T-helper 2 cell (primary cell): ENCODE measurements at places on chromosomes 11 and 22.

DNA sequence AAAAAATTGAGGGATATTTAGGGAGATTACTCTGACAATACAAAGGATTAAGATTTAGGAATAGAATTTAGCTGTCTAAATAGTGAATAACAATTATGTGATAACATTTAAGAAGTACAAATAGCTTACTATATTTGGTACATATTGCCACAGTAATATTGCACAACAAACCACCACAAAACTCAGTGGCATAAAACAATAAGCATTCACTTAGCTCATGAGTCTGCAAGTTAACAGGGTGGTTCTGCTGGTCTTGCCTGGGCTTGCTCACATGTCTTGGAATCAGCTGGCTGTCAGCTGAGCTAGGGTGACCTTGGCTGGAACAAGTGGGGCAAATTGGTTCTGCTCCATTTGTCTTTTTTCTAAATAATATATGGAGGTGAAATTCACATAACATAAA, 115.1 kb downstream of the DCDC1 start:
- no peak for DNase-seq

DNA sequence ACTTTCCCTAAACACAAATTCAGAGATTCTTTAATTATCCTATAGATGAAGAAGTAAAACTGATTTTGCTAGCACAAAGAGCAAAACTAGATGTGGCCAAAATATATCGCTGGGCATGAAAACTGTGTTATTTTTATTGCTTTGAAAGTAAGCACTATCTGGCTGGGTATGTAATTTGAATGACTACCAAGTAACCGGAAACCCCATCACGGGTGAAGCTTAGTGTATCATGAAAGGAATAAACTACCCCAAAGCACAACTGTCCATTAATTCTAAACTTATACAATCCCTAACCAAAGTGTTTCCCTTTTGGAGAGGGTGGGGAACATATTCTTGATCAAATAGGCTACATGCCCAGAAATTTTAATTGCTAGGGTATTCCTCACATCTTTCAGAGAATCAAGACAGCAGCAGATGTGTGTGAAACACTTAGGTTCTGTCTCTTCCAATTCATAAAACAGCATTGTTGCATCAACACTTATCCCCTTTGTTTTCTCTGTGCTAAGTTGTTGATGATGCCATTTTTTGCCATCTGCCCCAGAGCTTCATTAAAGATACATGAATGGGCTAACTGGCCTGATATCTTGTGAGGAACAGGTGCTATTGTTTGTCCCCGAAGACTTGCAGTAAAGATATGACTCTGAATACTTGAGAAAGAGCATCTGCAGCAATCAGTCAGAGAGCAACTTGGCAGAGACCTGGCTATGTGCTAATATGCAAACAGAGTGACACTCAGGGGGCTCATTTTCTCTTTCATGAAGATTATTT, 238.2 kb downstream of the SOX6 start:
- no peak for DNase-seq

GRCh38 chr11:59769111-59769510, 13.9 kb downstream of the STX3 start:
- no peak for DNase-seq

DNA sequence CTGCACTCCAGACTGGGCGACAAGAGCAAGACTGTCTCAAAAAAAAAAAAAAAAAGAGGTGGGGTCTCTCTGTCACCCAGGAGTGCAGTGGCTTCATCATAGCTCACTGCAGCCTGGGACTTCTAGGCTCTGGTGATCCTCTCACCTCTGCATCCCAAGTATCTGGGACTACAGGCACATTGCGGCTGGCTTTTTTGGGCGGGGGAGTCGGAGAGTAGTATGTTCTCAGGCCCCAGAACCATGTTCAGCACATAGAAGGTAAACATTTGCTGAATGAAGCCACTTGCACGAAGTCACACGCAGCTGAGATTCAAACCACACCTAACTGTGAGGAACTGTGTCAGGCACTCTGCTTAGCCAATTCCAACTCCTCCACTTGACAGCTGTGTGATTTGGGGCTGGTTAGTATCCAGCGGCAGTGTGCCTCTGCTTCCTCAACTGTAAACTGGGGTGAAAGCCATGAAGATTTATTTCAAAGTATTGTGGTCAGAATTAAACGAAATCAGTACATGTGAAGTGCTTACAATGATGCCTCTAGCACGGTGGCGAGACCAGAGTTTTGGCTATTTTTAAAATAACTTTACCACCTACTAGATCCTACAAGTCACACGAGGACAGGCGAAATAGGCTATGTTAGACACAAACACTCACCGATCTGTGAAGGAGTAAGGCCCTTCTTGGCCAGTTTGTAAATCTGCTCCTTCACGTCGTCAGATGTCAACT, 789 bp downstream of the RPS13 start:
- DNase-seq = no peak

GRCh38 chr11:73661035-73661628, 14.8 kb downstream of the PLEKHB1 start:
- DNase-seq = peak; percentile 79

DNA sequence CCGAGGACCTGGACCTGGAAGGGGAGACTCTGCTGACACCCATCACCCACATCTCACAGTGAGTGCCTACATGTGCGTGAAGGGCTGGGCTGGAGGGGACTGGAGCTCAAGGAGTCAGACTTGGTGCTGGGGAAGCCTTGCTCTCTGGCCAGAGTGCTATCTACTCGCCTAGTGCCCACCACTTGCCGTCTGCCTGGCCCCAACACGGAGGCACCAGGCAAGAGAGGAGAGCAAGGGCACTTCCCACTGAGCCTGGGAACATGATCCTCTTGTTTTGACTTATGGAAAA, 37.8 kb downstream of the KCNQ1OT1 start:
- DNase-seq = no peak

- no peak for DNase-seq
Observed at GRCh38 chr11:76620489-76620888, 50.1 kb downstream of the LRRC32 start.

DNA sequence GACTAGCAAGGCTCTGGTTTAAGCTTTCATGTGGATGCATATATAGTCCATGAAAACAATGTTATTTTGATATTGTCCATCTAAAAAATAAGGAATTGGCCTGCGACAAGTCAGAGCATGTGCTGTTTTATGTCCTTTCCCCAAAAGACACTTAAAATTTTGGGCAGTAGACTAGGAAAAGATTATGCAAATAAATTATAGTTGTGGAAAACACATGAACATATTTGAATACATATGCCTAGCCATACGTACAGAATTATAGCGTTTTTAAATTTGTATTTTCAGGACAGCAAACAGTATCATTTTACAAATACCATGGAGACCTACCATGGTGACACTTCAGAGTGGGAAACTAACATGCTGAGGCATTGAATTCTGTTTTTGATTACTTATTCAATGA, 113.8 kb upstream of the SLC5A12 start:
- DNase-seq = no peak

DNA sequence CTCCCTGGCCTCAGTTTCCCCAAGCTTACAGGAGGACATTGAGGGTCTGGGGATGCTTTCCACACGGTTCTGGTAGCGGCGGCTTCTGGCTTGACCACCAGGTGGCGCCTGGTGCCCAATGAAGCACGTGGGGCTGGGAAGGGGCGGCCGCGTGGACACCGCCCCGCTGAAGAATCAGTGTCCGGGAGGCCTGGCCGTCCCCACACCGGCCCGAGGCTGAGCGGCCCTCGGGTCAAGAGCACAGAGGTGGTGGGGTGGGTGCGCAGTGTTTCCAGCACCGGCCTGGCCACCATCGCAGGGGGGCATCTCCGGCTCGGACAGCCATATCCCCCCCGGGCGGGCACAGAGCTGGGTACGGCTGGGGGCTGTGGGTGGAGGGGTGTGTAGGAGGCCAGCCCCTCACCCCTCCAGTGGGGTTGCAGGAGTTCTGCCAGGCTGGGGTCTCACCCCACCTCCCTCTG, 27.8 kb upstream of the PPARA start:
- peak; percentile 57 for DNase-seq

DNA sequence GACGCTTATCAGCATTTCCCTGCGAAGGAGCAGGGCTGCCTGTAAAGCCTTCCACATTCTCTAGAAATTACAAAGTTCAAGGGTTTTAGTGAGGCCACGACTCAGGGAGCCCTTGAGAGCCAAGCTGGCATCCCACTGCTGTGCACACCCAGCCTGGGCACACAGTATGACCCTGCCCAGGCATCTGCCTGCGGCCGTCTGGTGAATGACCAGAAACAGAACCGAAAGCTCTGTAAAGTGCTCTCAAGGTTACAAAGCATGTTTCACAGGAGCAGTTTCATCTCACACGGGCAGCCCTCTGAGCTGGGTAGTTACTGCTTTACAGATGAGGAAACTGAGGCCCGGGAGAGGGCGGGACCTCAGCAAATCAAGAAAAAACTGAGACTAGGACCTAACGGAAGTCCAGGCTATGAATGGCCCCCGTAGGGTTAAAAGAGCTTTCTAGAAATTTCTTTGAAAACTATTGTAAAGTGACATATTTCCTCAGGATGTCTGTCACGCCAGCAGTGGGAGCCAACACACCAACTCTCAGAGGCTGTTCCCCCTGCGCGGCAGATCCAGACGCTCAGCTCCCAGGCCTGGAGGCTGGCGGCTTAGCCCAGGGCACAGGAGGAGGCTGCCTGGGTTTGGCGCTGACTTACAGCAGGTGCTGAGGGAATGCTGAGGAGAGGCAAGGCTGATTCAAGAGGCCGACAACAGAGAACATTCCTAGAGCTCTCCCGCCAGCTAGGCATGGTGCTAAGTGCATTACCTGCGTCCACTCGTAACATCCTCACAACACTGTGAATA, 7.7 kb upstream of the TCF20 start:
- no peak for DNase-seq

GRCh38 chr11:110491577-110492320, 62.0 kb downstream of the FDX1 start:
- no peak for DNase-seq

DNA sequence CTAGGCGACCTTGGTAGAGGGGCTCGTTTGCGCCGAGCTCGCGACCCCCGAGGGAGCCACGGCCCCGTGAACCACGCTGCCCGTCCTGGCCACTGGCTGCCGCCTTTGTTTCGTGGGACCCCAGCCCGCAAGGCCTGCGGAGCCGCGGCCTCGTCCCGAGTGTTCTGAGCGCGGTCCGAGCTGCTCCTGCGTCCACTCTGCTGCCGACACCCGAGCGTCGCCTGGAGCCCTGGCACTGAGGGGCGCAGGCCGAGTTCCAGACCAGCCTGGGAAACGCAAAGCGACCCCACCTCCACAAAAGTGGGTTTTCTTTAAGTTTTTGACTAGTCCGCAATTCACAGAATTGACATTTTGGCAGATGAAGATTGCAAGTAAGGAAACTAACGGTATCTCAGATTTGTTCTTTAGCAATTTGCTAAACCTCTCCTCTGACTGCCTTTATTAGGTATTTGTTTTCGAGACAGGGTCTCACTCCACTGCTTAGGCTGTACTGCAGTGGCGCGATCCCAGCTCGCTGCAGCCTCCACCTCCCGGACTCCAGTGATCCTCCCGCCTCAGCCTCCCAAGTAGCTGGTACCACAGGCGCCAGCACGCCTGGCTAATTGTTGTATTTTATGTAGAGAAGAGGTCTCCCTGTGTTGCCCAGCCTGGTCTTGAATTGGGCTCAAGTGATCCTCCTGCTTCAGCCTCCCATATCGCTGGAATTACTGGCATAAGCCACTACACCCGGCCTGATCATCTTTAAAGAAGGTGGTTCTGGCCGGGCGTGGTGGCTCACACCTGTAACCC, 879 bp upstream of the RNH1 start:
- no peak for DNase-seq

DNA sequence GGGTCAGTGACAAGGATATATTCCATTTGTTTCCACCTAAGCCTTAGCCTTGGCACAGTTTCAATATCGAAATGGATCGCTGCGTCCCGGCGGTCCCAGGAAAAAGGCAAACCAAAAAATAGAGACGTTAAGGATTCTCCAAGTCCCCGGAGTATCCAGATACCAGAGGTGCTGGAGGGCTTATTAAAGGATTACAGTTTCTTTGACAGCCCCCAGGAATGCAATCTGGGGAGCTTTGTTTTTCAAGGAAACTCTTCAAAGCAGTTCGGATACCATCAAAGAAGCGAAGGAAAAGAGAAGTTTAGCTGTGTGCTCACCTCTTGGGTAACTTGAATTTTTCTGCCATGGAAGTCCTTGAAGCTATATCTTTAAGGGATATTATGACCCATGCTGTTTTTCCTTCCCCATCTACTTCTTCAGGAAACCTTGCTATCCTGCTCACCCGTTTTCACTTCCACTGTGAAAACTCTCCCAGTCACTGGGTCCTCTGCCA, 600 bp upstream of the GPR83 start:
- DNase-seq = no peak

DNA sequence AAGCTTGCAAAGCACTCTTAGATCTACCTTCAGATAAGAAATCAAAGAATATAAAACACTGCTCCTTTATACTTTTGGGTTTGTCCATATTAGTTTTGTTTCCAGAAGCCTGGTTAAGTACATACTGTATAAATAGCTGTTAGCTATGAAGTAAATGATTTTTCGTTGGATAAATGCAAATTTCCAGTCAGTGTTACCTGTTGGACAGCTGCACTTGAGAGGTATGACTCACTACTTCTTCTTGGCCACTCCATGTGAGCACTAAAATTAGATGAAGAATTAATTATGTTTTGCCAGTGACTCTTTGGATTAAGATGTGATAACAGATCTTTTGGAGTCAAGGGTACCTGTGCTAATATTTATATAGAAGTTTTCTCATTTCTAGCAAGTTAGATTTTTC, 9.5 kb upstream of the TSG101 start:
- DNase-seq = no peak

DNA sequence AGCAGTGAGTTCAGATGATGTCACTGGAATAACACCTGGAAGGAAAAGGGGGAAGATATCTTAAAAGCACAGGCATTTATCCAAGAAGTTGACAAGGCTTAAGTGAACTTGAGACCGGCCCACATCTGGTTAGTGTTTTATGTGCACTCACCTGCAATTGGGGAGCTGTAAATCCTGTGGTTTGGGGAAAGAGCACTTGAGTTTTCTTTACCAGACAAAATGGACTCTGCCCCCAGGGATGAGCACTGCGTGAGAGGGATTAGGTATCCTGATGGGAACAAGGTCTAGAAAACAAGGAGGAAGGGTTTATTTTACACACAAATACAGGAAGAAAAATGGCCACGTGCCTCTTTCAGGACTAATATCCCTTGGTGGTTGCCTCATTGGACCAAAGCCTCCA, 15.2 kb downstream of the E2F8 start:
- DNase-seq = no peak

- peak; percentile 28 for DNase-seq
Observed at GRCh38 chr11:62497132-62497801, 49.3 kb downstream of the AHNAK start.

DNA sequence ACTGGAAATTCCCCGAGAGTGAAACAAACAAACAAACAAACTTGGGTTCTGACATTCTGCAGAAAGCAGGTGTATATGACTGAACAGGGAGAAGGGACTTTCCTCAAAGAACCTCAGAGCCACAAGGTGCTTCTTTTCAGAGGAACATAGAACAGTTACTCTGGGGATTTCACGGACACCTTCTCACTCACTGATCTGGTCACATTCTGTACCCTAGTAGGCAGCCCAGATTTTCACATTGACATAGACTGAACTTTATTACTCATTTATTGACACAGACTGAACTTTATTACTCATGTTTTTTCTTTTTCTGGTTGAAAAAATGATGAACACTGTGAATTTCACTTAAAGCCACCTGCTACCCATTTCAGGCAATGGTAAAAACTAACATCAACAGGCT, 263.0 kb downstream of the OPCML start:
- no peak for DNase-seq
